Adipose tissue (tissue), 3 donors: ENCODE measurements at places on chromosomes 1 and 21. TPM values are rescaled to one million over a fixed set of nuclear protein-coding genes. Genes with fewer than 3 reads are reported as not detected.

The CD53 gene
- 59.0 TPM for polyA plus RNA-seq

The SMIM1 gene
- 8.2 TPM for polyA plus RNA-seq

The ADAM30 gene
- not detected for polyA plus RNA-seq

The MXRA8 gene
- polyA plus RNA-seq, result 82.1 TPM

The AUNIP gene
- polyA plus RNA-seq, result 0.34 TPM

The GUK1 gene
- polyA plus RNA-seq, result 552 TPM
